ENCODE measurements at places on chromosomes 4 and X.

DNA sequence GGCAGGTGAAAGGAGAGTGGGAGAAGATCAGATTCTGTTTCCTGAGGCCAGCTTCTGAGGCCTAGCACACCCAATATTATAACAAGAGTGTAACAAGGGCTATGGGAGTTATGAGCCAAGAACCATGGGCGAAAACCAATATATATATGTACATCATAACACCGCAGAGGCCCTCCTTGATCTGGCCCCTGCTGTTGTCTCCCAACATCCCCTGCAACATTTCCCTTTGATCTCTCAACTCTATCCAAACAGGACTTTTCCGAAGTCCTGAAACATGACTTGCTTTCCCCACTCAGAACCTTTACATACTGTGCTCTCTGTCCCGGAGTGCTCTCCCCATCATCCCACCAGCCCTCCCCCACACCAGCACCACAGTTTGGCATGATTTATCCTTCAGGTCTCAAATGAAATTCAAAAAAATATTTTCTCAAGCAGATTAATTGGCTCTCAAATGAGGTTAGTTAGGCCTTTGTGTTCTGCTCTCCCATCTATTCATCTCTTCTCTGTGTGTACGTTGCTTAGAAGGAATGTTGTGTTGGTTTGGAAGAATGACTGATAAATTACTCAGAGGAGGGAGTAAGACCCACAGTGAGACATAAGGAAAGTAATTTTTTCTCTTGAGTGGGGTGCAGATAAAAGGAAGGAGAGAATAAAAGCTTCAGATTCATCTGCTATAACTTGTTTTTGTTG, 58.1 kb upstream of the SMIM10 start:
- no peak for DNase-seq

DNA sequence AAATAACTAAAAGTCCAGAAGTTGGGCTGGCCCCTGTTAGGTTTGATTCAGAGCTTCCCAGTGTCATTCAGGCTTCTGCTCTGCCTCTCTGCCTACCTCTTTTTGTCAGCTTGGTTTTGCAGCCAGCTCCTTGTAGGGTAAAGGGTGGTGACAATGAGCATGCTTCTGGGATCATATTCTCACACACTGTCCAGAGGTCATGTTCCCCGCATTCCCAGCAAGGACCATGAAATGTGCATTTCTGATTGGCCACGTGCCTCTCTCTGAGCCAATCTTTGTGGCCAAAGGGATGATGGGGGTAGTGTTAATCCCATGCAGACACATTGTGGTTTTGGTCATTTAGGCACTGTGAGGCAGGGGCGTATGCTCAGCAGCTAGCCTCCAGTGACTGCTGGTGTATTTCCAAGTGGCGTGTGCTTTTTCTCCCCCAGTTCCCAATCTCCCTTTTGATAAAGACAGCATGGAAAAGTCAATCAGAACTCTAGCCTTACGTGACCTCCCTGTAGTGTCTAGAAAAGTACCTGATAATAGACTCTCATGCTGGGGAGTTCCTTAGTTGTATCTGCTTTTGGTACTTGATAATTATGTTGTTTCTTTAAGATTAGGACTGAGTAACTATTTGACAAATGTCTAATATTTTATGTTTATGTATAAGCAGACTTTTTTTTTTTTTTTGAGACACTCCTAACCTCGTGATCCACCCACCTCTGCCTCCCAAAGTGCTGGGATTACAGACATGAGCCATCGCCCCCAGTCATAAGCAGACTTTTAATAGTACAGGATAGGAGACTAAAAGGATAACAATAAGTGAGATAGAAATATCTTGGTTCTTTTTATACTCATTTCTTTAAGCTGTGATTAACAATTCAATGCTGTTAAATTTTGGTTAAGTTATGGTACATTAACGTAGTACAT, 57.8 kb downstream of the KIAA0232 start:
- DNase-seq, result no peak

- DNase-seq, result no peak
These were observed 106.2 kb upstream of the IL13RA1 start for GRCh38 chrX:118621081-118621759.

DNA sequence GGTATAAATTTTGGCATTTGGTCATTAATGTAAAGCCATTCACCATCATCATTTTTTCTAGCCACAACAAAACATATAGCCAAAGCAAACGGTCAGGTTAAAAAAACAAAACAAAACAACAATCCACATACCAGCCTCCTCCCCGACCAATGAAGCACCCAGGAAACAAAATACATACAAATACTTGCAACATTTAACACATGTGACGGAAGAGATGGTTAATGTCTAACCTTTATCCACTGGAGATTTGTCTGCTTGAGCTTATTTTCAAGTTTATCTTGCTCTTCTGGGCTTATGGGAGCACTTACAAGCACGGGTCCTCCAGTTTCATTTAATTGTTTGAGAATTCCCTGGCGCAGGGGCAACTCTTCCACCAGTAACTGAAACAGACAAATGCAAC, 857.5 kb upstream of the FTHL17 start:
- DNase-seq, result no peak

GRCh38 chr4:73864365-73864764, 4.8 kb upstream of the CXCL1 start:
- no peak for DNase-seq

DNA sequence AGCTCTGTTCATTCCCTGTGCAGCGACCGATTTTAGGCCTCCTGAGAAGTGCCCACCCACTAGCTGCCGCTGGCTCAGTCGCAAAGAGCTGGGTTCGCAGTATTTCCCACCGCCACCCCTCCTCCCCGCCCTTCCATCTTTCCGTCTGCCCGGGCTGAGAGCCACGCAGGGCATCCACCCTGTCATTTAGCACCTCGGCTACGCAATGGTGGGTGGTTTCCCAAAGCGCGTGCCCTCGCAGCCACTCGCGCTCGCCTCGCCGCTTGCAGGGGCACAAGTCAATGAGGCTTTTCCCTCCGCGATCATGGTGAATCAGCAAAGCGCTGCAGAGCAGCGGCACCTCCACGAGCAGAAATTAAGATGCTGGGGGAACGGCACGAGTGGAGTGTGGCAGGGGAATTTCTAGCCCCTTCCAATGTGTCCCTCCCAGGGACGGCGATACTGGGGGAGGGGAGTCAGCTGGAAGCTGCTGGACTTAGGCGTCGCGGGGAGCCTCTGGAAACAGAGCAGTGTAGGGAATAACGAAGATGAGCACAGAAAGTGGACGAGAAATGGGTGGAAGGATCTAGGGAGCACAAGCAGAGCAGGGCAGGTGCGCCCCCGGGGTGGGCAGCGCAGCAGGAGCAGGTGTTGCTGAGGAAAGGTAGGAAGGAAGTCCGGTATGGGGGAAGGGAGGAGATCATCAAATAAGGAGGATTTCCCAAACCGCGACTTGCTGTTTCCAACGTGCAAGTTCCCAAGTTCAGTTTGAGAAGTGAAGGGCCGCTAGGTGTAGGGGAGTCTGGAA, 2.4 kb upstream of the PTCHD1 start:
- DNase-seq, result no peak

DNA sequence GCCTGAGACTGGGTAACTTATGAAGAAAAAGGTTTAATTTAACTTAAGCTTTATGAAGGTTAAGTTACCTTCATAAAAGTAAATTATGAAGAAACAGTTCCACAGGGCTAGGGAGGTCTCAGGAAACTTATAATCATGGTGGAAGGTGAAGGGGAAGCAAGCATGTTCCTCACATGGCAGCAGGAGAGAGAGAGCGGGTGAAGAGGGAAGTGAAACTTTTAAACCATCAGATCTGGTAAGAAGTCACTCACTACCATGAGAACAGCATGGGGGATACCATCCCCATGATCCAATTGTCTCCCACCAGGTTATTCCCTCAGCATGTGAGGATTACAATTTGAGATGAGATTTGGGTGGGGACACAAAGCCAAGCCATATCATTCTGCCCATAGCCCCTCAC, 944.7 kb upstream of the NDST4 start:
- no peak for DNase-seq

GRCh38 chr4:142095886-142096605, 459.7 kb downstream of the IL15 start:
- no peak for DNase-seq

Data from hindlimb muscle (tissue), 1 donor.